ENCODE measurements at places on chromosomes 4 and X. TPM values are rescaled to one million over a fixed set of nuclear protein-coding genes. Genes with fewer than 3 reads are reported as not detected.

GRCh38 chr4:115418635-115419396, 305.4 kb upstream of the NDST4 start:
- no peak for DNase-seq

- DNase-seq, result no peak
Observed at GRCh38 chr4:86011117-86011516, 348.7 kb downstream of the MAPK10 start.

DNA sequence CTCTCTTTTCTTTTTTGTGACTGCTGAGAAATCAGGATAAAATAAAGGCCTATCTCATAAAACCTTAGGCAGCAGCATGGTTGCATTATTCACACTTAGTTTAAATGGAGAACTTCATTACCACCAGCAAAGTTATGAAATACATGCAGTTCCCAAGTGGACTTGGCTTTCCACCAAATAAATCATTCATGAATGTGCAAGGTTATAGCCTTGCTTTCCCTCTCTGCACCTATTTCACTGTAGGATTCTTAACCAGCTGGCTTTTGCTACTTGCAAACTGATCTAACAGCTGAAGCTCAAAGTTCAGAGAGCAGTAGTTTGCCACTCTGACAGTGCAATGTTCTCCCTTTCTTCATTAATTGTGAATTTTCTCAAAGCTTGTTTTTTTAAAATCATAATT, 140.1 kb upstream of the SMIM31 start:
- peak; percentile 1 for DNase-seq

GRCh38 chr4:55876387-55876786, 22.9 kb downstream of the EXOC1 start:
- no peak for DNase-seq

GRCh38 chrX:138191998-138192397, 519.5 kb downstream of the FGF13 start:
- DNase-seq, result peak; percentile 14

DNA sequence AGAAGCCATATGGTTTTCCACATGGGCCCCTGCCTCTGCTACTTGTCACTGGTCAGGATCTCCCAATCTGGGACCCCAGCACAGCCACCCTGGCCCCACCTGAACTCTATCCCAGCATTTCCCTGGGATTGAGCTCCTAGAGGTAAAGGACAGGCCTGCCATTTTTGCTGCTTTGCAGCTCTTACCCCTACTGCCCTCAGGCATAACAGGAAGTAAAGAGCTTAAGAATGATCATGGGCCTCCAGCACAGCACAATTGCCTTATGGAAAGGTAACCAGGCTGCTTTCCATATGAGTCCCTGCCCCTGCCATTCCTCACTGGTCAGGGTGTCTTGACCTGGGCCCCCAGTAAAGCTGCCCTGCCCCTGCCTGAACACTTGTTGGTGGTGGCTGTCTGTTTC, 254.9 kb upstream of the ZCCHC13 start:
- DNase-seq, result no peak

- DNase-seq, result peak; percentile 29
Observed at GRCh38 chr4:13543839-13544605, at the start of gene NKX3-2. NKX3-2 (minus strand) TSS chr4:13544508; CDS start chr4:13544414, 94 bp downstream.

- peak; percentile 40 for DNase-seq
Observed at GRCh38 chrX:96791559-96791958, 92.1 kb upstream of the RPA4 start.

- DNase-seq, result no peak
Observed at GRCh38 chrX:115467961-115468360, 93.0 kb upstream of the PLS3 start.

DNA sequence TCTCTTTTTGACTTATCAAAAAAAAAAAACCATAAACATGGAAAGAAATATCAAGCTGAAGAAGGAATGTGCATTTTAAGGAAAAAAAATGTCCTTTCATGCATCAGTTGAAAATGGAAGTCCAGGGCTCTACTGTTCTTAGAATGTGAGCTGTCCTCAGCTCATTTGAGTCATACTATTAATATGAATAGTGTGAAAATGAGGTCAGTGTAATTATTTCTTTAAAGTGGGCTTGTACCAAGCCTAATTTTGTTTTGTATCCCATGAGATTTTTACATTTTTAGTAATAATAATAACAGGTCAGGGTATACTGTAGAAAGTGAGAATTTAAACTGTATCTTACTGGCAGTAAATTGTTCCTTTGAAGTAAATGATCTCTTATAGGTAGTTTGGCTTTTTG, 148.5 kb downstream of the NAA11 start:
- no peak for DNase-seq

GRCh38 chr4:176874721-176875445, 82.2 kb upstream of the VEGFC start:
- peak; percentile 95 for DNase-seq

DNA sequence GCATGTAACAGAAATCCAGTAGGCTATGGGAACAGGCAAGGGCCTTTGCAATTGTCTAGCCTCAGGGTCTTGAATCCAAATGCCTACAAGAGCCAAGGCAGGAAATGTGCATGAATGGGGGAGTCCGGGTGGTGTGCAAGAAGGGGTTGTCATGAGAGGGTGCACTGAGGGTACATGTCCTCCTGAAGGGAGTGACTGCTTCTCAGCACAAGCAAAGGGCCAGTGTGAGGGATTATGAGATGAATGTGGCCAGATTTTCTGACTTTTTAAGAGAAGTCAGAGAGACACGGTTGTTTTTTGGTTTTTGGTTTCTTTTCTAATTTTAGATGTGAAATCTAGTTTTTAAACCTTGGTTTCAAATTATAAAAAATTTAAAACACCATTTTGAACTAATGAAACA, 76.5 kb upstream of the LSM6 start:
- no peak for DNase-seq

DNA sequence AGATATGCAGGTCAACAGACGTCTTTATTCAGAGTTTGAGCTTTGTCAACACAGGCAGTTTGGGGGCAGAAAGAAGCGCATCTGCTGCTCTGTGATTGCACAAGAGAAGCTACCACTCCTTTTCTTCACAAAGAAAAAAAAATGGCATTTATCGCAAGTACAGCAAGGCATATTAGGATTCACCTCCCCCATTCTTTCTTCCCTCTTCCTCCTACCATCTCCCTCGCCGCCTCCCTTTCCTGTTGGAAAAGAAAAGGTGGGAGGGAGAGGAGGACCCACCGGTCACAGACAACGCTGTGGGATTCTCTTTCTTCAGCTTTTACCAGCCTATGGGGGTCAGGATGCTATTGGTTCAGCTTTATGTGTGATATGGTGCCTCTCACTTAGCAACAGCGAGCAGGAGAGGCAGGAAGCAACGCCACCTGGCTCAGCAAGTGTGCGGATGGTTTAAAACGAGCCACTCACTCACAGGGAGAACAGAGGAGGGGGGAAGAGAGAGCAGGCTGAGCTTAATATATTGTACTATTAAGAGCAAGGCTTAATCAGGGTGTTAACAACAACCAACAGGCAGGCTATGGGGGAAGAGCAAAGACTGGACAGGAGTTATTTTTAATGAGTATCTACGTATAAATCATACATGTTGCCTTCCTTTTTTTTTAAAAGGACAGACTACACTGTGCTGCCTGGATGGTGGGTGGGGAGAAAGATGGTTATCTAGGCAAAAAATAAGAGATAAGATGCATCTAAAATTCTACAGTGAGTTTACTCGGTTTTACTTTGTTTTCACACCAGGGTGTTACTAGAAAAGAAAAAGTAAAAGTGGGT, 104.7 kb downstream of the MAML3 start:
- peak; percentile 83 for DNase-seq

DNA sequence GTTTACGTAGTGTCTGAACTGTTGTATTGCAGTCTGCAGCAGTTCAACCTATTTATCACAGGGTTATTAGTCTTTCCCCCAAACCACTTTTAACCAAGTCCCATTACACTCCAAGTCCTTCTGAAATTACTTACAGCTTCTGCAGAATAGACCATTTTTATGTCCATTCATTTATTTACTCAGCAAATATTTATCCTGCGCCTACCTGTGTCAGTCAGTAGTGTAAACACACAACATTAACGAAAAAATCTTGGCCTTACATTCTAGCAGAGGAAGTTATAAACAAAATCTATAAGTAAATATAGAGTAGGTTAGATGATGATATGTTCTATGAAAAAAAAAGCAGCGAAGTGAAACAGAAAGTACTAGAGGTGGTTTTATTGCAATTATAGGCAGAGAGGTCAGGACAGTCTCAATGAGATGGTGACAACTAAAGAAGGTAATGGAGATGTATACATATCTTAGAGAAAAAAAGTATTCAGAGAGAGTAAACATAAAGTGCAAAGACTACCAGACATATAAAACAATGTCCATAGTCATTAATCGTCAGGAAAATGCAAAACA, 534.7 kb downstream of the KCNIP4 start:
- DNase-seq, result no peak

- DNase-seq, result peak; percentile 15
Observed at GRCh38 chrX:16966752-16967448, 20.4 kb downstream of the REPS2 start.

- DNase-seq, result no peak
Observed at GRCh38 chr4:2859514-2859913, 15.9 kb downstream of the ADD1 start.

The MAGEC2 gene
- not detected for polyA plus RNA-seq

The UGT2A1 gene
- not detected for polyA plus RNA-seq

The FAM133A gene
- 0.15 TPM for polyA plus RNA-seq

The TBC1D8B gene
- 5.2 TPM for polyA plus RNA-seq

The NPFFR2 gene
- polyA plus RNA-seq, result 0.52 TPM

The MAGEA6 gene
- not detected for polyA plus RNA-seq

All from muscle of leg (tissue), 16 donors.